Suppressor macrophage (primary cell): ENCODE measurements at places on chromosomes 16 and 17.

GRCh38 chr16:51666074-51666473 lies 515.0 kb upstream of the SALL1 start:
- DNase-seq, result no peak

GRCh38 chr17:80284631-80285030 lies 24.0 kb downstream of the RNF213 start:
- peak; percentile 41 for DNase-seq

DNA sequence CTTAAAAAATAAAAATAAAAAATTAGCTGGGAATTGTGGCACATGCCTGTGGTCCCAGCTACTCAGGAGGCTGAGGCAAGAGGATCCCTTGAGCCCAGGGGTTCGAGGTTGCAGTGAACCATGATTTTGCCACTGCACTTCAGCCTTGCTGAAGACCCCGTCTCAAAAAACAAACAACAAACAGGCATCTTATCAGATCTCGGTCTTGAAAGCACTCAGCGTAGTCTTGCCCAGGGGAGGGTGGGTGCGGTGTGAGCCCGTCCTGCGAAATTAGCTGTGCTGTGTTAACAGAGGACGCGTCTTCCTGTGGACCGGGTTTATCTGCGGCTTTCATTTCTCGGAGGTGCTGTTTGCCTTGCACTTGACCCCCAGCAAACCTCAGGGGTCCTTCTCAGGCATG lies 5.4 kb downstream of the GAA start:
- DNase-seq, result no peak

- DNase-seq, result no peak
These were observed 330.3 kb upstream of the CDH5 start for GRCh38 chr16:66036184-66036583.

DNA sequence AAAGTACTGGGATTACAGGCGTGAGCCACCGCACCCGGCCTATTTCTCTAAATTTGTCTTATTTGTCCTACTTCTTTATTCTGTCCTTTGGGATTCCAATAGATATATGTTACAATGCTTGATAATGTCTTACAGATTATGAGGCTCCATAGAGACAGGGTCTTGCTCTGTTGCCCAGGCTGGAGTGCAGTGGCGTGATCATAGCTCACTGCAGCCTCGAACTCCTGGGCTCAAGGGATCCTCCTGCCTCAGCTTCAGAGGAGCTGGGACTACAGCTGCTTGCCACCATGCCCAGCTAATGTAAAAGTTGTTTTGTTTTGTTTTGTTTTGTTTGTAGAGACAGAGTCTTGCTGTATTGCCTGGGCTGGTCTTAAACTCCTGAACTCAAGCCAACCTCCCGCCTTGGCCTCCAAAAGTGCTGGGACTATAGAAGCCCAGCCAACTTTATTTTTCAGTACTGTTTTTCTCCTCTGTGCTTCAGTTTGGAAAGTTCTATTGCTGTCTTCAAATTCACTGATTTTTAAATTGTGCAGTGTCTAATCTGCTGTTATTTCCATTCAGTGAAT lies 10.3 kb downstream of the ANKRD13B start:
- DNase-seq, result no peak

DNA sequence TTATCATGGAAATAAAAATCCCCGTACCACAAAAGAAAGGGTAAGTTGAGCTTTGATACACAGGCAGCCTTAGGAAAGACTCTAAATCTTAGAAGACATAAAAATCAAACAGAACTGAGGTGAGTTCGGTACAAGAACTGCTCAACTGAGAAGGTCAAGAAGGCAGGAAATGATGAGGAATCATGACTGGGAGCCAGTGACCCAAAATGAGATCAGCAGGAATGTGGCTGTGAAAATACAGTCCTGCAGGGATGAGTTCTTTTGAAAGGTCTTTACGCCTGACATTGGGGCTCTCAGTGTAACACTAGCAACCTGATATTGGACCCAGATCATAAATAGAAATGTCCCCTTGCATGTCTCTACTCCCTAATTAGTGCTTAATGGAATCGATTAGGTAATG lies 56.3 kb upstream of the CDH11 start:
- no peak for DNase-seq

GRCh38 chr17:29238133-29238850 lies 8.4 kb upstream of the CRYBA1 start:
- peak; percentile 62 for DNase-seq

DNA sequence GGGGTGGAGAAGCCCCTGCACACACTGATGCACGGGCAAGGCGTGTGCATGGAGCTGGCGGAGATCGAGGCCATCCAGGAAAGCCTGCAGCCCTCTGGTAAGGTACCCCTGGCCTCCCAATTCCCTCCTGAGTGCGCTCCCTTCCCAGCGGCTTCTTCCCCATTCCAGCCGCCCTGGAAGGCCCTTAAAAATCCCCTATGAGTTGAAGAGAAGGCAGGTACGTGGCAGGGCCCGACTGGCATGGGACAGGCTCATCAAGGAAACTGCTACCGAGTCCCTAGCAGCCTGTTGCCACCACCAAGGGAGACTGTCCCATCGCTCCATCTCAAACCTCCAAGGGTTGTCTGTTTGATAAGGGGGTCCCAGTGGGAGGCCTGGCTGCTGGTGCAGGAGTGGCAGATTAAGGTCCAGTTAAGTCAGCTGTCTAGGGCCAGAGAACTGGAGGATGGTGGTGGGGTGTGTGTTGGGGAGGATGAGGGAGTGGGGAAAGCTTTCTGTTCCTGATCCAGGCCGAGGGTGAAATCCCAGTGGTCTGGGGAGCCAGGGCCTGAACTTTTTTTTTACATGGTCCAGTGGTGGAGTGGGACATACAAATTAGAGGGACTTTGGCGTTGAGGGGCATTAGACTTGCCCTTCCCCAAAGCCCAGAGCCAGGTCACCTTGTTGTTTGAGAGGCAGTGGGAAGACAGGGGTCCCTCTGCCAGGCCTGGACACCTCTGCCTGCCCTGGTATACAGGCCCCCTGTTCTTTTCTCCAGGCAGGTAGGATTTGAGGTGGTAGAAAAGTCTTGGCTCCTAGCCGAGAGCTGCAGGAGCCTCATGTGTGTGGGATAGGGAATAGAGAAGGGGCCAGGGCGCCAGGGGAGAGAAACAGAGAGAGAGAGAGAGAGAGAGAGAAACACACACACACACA lies 994 bp downstream of the IGFBP4 start:
- no peak for DNase-seq

GRCh38 chr16:49081554-49081953 lies 200.1 kb downstream of the CBLN1 start:
- no peak for DNase-seq

DNA sequence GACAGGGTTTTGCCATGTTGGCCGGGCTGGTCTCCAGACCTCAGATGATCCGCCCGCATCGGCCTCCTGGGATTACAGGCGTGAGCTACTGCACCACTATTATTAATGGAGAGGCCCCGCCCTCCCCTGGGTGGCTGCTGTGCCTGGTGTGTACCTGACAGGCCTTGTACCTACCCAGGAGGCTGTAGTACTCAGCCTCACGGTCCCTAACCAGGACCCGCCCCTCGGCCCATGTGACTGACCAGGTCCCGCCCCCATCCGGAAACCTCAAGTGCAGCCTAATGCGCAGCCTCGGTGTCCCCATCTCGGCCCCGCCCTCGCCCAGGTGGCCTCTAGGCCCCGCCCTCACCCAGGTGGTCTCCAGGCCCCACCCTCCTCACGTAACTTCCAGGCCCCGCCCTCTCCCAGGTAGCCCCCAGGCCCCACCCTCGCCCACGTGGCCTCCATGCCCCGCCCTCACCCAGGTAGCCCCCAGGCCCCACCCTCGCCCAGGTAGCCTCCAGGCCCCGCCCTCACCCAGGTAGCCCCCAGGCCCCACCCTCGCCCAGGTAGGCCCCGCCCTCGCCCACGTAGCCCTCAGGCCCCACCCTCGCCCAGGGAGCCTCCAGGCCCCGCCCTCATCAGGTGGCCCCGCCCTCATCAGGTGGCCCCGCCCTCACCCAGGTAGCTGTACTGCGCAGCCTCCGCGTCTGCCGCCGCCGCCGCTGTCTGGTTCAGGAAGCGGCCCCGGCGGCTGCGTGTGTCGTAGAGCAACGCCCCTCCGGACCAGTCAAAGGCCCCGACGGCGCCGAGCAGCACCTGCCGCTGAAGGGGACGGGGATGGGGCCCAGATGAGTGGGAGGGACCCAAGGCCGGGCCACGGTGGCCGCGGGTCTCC lies 31.0 kb downstream of the HASPIN start:
- no peak for DNase-seq

- no peak for DNase-seq
These were observed 75.8 kb downstream of the MRC2 start for GRCh38 chr17:62703261-62703775.

DNA sequence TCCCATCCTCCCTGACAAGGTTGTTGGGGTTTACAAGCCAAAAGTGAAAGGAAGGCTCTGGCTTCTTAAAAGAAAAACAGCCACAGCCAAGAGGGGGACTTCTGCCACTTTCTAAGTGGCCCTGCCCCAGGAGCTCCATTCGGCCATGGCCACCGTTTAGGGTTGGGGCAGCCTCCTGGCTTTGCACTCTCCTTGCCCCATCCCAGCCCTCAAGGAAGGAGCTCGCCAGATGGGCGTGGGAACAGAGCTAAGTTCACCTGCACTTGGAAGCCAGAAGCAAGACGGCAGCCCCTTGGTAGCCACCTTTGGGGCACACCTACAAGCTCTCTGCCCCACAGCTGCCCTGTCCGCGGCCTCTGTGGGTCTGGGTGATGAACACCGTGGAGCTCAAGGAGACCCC lies 122.4 kb upstream of the CDC42EP4 start:
- DNase-seq, result no peak

DNA sequence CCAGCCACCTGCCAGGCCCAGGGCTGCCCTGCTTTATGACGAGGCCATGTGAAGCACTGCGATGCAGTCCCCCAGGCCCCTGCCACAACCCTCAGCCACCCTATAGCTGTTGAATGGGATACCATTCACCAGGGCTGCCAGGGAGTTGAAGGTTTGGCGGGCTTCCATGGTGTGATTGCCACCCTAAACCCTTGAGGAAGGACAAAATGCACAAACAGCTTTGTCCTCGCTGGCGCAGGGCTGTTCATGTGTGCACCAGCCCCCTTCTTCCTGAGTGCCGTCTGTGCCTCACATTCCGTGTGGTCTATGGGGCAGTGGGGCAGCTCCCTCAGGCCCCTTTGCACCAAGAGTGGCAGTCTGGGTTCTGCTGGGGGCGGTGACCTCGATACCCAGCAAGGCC lies 25.3 kb downstream of the NARF start:
- no peak for DNase-seq

- peak; percentile 23 for DNase-seq
These were observed 10.9 kb downstream of the RAB40C start for GRCh38 chr16:600781-601180.

GRCh38 chr16:67270931-67271338 lies 8.4 kb upstream of the PLEKHG4 start:
- DNase-seq, result no peak

- no peak for DNase-seq
These were observed 6.0 kb downstream of the CAPN15 start for GRCh38 chr16:533391-534123.

DNA sequence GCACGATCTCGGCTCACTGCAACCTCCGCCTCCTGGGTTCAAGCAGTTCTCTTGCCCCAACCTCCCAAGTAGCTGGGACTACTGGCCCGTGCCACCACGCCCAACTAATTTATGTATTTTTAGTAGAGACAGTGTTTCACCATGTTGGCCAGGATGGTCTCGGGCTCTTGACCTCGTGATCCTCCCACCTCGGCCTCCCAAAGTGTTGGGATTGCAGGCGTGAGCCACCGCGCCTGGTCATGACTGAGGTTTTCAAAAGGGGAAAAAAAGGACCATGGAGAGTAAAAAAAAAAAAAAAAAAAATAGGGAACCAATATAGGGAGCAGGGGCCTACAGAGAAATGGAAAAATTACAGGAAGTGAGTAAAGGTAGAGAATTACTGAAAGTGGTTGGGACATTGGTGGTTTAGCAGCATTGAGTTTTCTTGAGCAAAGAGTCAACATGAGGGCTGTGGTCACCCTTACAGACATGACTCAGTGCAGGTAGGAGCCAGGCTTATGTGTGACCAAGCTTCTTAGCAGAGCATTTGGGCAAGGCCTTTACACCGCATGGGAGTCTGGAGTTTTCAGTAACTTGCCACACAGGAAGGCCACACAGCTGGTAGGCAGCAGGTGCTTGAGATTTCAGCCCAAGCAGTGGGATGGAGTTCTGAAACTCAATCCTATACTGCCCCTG lies 447.3 kb downstream of the HS3ST3B1 start:
- DNase-seq, result peak; percentile 50

DNA sequence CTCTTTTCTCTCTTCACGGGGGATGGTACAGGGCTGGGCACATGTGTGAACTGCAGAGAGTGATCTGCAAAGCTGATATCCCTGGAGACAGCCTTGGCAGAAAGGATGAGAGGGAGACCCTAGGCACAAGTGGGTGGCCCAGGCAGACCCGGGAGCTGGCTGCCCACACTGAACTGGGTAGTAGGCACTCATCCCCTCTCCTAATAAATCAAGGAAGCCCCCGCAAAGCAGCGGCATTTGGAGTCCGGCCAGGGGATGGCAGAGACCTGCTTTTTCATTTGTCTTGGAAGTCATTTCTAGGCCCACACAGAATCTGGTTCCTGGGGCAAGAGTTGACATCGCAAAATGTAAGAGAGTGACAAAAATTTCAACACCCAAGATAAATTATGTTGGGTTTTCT lies 3.0 kb upstream of the TFAP4 start:
- no peak for DNase-seq

DNA sequence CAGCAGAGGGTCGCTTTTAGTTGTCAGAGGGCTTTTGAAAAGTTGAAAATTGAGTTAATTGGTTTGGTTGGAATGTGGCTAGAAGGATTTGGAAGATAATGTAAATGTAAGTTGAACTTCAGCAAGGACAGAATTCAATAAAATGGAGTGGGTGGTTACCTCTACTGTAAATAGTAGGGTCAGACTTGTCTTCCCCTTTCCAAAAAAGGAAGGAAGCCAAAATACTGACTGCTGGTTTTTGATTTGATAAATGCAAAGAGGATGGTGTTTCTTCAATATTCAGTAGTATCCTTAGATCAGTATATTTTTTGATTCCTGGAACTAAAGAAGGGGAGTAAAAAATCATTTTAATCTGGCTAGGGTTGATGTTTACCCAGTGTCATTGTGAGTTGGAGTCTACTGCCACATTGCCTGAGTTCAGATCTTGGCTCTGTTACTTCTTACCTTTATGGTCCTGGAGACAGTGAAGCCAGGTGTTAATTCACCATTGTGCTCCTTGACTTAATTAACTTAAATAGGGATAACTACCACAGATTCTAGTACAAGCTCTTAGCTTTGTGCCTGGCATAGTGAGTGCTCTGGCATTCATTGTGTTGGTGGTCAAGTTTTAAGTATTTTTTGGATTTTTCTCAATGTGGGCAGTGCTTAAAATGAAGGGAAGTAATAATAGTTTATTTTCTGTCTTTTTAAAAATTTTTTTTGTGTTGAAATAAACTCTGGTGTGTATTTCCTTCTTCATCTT lies 4.4 kb downstream of the HAPSTR1 start:
- DNase-seq, result no peak
